ENCODE measurements at places on chromosomes 16 and 17. TPM values are rescaled to one million over a fixed set of nuclear protein-coding genes. Genes with fewer than 3 reads are reported as not detected.

- peak; percentile 25 for DNase-seq
- H3K4me3 ChIP-seq, result peak overlapping the region; percentile 87
- no peaks in the 10 kb centered on the region for H3K27me3 ChIP-seq
- H3K4me1 ChIP-seq, result peaks cover 12% of the 10 kb centered on the region
Observed at GRCh38 chr16:47460359-47460710, 528 bp downstream of the ITFG1 start.

ETV4 gene
- 10.6 TPM for total RNA-seq

CSF3 gene
- not detected for total RNA-seq

- DNase-seq, result no peak
- H3K27ac ChIP-seq, result no peak overlapping the region
- H3K27me3 ChIP-seq, result no peaks in the 10 kb centered on the region
- no peak overlapping the region for H3K4me3 ChIP-seq
Observed at GRCh38 chr16:81482329-81483063, 37.9 kb downstream of the CMIP start.

DNA sequence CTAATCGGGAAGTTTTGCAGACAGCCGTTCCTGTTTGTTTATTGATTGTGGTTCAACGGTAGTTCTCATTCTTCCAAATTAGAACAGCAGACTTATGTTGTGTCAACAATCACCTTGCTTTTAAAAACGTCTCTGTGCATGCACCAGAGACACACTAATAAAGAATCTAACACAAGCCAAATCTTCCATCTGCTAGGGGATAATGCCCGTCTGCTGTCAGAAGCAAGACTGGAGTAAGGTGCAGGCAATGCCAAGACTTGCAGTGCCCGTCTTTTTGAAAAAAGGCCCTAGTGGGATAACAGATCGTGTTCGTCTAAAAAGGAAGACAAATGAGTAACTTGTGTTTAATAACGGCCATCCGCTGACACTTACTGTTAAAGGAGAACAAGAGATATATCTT is 158.4 kb downstream of the KCNJ2 start:
- H3K4me3 ChIP-seq, result no peak overlapping the region
- H3K36me3 ChIP-seq, result no peaks in the 10 kb centered on the region
- no peak for DNase-seq

Measured in astrocyte (in vitro differentiated cells and primary cell).